ENCODE measurements at places on chromosomes 3 and 15. TPM values are rescaled to one million over a fixed set of nuclear protein-coding genes. Genes with fewer than 3 reads are reported as not detected.

The BLM gene
- 13.3 TPM for total RNA-seq

The TICRR gene
- 14.0 TPM for total RNA-seq

The TRH gene
- total RNA-seq, result not detected

The TMEM207 gene
- not detected for total RNA-seq

The SNUPN gene
- total RNA-seq, result 34.1 TPM

The UROC1 gene
- not detected for total RNA-seq

The FYCO1 gene
- total RNA-seq, result 4.8 TPM

The PLA2G4B gene
- 1.8 TPM for total RNA-seq

The IL17RD gene
- total RNA-seq, result 0.47 TPM

The DCLK3 gene
- total RNA-seq, result not detected

The EAF2 gene
- 2.2 TPM for total RNA-seq

The SACM1L gene
- total RNA-seq, result 17.1 TPM

The TMEM108 gene
- total RNA-seq, result not detected

The IGDCC3 gene
- total RNA-seq, result 0.09 TPM

The ROPN1 gene
- not detected for total RNA-seq

The IL12A gene
- 1.2 TPM for total RNA-seq

The MAP2K1 gene
- total RNA-seq, result 73.0 TPM

The EXD1 gene
- not detected for total RNA-seq
